ENCODE measurements at places on chromosomes 16 and 17.

- DNase-seq: peak; percentile 47
Observed at GRCh38 chr17:45584092-45585036, 93.8 kb upstream of the PLEKHM1 start.

GRCh38 chr17:35044181-35044580 is 19.3 kb downstream of the RFFL start:
- no peak for DNase-seq

GRCh38 chr17:76000016-76000754 is 470 bp upstream of the CDK3 start:
- peak; percentile 65 for DNase-seq

- no peak for DNase-seq
Observed at GRCh38 chr17:17343896-17344506, 40.8 kb downstream of the NT5M start.

DNA sequence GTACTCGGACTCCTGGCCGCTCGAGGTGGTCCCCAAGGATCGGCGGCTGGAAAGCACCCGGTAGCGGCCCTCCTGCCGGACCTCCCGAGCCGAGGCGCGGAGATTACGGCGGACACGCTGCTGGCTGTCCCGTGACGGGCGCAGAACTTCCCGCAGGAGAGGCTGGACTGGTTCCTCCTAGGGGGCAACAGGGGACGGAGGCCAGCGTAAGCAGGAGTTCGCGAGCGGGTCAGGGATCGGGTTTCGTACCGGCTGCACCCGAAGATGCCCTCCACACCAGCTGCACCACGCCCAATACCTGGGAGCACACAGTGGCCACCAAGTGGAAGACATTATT is 341 bp downstream of the SLC7A6OS start:
- peak; percentile 66 for DNase-seq

DNA sequence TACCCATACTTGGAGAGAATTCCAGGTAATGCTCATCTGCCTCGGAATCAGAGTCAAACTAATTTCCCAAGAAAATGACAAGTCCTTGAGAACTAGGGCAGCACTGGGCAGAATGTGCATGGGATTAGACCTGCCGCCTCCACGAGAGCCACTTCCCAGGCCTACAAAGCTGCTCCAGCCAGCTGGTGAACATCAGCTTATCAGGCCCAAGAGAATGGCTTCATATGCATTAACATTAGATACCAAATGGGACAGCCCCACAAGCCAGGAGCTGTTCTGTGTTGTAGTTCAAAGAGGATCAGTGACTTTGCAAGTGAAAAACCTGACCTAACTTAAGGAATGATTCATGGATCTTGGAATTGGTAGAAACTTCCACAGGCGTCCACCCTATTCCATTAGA is 203.3 kb downstream of the CYLD start:
- no peak for DNase-seq

- no peak for DNase-seq
Observed at GRCh38 chr17:39027455-39028035, 60.3 kb upstream of the FBXO47 start.

All from inflammatory macrophage (primary cell).